RPMI7951 (cell line): ENCODE measurements at places on chromosomes 12 and 14. TPM values are rescaled to one million over a fixed set of nuclear protein-coding genes. Genes with fewer than 3 reads are reported as not detected.

DNA sequence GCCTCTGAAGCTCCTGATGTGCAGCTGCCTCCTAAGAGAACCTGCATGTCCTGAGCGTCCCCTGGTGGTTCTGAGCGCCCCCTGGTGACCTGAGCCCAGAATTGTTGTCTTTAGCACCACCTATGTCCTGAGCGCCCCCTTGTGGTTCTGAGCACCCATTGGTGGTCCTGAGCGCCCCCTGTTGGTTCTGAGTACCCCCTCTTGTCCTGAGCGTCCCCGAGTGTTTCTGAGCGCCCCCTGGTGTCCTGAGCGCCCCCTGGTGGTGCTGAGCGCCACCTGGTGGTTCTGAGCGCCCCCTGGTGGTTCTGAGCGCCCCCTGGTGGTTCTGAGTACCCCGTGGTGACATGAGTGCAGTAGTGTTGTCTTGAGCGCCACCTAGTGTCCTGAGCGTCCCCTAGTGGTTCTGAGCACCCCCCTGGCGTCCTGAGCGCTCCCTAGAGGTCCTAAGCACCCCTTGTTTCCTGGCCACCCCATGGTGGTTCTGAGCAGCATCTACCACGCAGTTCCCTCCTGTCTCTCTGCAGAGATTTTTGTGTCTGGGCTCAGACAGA is 782.5 kb downstream of the TMEM121 start:
- no peak for DNase-seq

BCL11B gene
- total RNA-seq = 0.10 and 0.12 TPM in 2 replicates

FGF6 gene
- not detected in 2 replicates for total RNA-seq

RASSF9 gene
- total RNA-seq = under 0.01 TPM in 1 of 2 replicates, not detected in the other

DNA sequence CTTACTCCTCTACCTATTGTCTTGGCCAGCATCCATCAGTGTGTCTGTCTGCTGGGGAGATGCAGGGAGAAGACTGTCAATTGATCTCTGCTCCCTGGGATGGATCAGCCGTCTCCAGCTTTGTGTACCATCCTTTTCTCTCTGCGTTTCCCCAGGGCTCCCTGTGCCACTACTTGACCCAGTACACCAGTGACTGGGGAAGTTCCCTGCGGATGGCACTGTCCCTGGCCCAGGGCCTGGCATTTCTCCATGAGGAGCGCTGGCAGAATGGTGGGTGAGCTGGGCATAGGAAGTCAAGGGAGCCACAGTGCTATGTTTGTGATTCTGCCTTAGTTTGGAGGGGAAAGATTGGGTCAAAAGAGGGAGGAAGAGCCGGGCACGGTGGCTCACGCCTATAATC is 5.1 kb downstream of the AMHR2 start:
- DNase-seq = no peak

- no peak for DNase-seq
Observed at GRCh38 chr12:67911275-67911600, 78.0 kb upstream of the IFNG-AS1 start.

DNA sequence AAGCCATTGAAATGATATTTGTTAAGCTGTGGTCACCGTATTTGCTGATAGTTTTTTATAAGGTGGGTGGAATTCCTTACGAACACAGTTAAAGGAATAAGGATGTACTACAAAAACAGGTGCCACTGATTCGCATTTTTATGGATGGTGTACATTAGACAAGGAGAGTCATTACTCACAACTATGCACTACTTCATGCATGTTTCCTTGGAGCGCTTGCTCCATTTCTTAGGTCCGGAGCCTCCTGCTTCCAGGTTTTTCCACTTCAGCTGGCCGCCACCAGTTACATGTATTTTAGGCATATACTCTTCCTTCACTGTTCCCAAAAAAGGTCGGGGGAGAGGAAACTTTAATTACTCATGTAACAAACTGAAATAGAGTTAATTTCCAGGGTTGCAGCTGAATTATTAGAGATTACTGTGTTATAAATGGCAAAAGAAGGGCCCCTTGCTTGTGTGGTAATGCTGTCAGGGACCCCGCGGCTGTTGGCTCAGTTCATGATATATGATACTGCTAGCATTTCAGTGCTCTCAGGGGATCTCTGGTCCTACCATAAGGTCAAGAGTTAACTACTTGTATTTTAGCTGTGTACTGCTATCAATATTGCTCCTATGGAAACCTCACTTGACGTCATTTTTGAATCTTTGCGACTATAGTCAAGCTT is 454.7 kb downstream of the NPAS3 start:
- DNase-seq = no peak
